Osteoblast (primary cell): ENCODE measurements at places on chromosomes 7 and 10.
A peak's percentile ranks its signal among the peaks of the same experiment; 100 is the strongest.

DNA sequence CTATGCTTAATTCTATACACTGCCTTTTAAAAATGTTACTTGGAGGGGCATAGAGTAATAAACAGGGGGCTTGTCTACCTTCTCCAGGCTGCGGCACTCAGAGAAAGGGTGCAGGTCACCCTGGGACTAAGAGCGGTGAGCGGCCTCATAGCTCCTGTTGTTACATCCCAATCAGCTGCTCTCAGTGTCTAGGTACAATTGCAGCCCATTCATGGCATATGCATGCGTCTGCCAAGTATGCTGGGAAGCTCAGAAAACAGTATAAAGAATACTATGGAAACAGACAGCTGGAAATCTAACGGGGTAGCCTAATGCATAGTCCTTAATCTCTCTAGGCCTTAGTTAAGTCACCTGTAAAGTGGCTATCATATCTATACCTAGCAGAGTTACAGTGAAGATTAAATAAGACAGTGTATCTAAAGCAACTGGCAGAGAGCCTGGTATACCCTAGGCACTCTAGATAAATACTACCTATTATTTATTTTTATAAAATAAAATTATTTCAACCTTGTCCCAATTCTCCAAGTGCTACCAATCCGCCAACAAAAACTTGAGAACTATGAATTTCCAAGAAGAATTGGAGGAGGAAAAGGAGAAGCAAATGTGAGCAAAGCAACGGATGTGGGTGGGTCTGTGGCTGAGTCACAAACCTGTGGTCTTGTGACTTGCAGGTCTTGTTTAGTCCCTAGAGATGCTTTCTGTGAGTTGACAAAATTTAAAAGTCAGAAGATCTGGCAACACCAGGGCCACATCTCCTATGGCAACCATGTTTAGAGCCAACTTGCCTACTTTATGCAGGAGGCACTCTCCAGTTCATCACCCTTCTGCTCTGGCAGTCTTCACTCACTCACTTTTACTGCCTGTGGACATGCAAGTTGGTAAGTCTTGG is 183.0 kb downstream of the RAPGEF5 start:
- no peak overlapping the region for H3K4me3 ChIP-seq
- H3K4me1 ChIP-seq = no peaks in the 10 kb centered on the region
- H3K36me3 ChIP-seq = no peaks in the 10 kb centered on the region
- H3K27ac ChIP-seq = no peak overlapping the region
- no peaks in the 10 kb centered on the region for H3K27me3 ChIP-seq

DNA sequence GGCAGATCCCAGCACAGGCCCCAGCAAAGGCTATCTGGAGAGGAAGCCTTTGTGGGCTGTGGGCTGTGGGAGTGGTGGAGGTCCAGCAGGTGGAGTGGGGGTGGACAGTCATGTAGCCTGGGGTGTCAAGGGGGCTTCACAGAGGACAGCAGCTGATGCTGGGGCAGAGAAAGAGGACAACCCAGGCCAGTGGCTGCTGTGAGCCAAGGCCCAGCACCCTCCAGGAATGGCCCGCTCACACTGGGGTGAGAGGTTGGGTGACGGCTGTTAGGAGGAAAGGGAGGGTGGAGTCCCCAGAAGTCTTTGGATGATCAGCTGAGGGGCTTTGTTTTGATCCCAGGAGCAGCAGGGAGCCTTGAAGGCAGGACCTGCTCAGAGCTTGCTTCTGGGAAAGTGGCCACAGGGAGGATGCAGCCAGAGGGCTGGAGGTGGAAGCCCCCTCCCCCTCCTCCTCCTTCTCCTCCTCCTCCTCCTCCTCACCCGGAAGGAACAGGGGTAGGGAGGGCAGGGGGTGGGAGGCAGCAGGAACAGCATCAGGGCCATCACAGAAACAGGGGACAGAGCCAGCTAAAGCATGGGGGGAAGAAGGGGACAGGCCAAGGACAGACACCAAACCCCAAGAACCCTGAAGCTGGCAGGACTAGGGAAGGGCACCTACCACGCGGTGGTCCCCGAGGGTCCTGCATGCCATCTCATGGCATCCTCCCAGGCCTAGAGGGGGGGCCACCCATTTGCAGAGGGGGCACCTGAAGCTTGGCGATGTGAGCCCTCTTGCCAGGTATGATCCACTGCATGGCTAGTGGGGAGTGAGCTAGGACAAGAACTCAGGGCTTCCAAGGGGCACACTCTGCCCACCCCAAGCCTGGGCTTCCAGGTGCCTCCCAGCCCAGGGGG is 144.9 kb downstream of the GRID1 start:
- no peak overlapping the region for H3K4me3 ChIP-seq
- H3K4me1 ChIP-seq = peaks cover 12% of the 10 kb centered on the region
- DNase-seq = peak; percentile 73
- no peak overlapping the region for H3K27ac ChIP-seq

- DNase-seq = no peak
- no peak overlapping the region for H3K4me3 ChIP-seq
- H3K27me3 ChIP-seq = no peaks in the 10 kb centered on the region
- no peaks in the 10 kb centered on the region for H3K4me1 ChIP-seq
Measured at GRCh38 chr10:26843736-26844135, 17.0 kb downstream of the ABI1 start.

- H3K27me3 ChIP-seq = no peaks in the 10 kb centered on the region
- no peak for DNase-seq
- no peaks in the 10 kb centered on the region for H3K36me3 ChIP-seq
- no peak overlapping the region for H3K4me3 ChIP-seq
Measured at GRCh38 chr7:121300685-121301420, 27.9 kb upstream of the WNT16 start.

DNA sequence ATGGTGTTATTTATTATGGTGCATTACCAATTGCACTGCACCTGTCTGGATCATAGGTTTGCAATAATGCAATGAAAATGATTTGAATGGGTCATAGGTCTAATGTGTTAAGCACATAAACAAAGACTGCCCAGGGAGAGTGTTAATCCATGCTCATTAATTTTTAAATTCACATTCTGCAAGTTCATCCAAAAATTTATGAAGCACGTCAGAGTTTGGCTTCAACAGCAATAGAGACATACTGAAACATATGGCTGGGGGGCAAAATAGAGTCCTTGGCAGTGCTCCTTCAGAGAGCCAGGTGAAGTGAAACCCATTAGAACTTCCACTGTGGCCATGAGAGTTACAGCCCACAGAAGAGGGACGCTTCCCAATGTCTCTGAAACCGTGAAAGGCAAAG is 441.1 kb downstream of the POM121L12 start:
- DNase-seq = no peak
- H3K27ac ChIP-seq = no peak overlapping the region
- no peaks in the 10 kb centered on the region for H3K4me1 ChIP-seq
- no peak overlapping the region for H3K4me3 ChIP-seq
- no peaks in the 10 kb centered on the region for H3K27me3 ChIP-seq
- no peaks in the 10 kb centered on the region for H3K36me3 ChIP-seq

DNA sequence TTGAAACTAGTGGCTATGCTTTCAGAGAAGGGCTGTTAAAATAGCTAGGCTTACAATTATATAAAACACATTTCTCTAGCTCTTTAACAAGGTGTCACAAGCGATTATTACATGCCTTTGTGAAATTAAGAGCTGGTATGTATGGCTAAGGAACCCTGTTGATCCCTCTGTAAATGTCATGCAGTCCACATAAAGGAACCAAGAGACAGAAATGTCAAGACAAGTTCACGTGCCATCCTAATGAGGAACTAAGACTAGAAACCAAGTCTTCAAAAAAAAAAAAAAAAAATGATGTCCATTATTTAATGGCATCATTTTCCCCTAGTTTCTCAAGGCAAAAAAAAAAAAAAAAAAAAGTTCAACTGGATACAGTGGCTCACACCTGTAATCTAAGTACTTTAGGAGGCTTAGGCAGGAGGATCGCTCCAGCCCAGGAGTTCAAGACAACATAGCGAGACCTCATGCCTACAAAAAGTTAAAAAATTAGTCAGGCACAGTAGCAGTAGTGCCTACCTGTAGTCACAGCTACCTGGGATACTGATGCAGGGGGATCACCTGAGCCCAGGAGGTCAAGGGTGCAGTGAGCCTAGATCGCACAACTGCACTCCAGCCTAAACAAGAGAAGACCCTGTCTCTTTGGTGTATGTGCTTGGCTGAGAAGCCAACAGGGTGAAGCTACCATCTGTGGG is 63.4 kb downstream of the SRPK2 start:
- no peak overlapping the region for H3K4me3 ChIP-seq
- peaks cover 3% of the 10 kb centered on the region for H3K4me1 ChIP-seq
- H3K27ac ChIP-seq = no peak overlapping the region
- no peaks in the 10 kb centered on the region for H3K36me3 ChIP-seq

GRCh38 chr7:130379019-130379418 is 1.3 kb upstream of the CPA1 start:
- no peak overlapping the region for H3K27ac ChIP-seq
- H3K4me1 ChIP-seq = peaks cover 3% of the 10 kb centered on the region
- no peaks in the 10 kb centered on the region for H3K36me3 ChIP-seq

DNA sequence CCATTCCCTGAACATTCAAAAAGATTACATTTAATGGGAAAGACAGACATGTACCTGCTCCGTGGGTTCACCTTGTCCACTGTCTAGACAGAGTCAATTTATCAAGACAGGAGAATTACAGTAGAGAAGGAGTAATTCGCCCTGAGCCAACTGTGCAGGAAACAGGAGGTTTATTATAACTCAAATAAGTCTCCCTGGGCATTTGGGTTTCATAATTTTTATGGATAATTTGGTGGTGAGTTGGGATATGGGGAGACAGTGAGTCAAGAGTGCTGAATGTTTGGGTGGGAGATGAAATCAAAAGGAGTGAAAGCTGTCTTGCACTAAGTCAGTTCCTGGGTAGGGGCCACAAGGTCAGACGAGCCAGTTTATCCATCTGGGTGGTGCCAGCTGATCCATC is 165.9 kb upstream of the NAMPT start:
- H3K4me1 ChIP-seq = no peaks in the 10 kb centered on the region
- no peak overlapping the region for H3K27ac ChIP-seq
- H3K27me3 ChIP-seq = peaks cover 2% of the 10 kb centered on the region
- H3K4me3 ChIP-seq = no peak overlapping the region

GRCh38 chr7:106100863-106101629 is 11.1 kb downstream of the SYPL1 start:
- H3K36me3 ChIP-seq = peaks cover 13% of the 10 kb centered on the region
- peaks cover 6% of the 10 kb centered on the region for H3K4me1 ChIP-seq
- H3K27me3 ChIP-seq = no peaks in the 10 kb centered on the region
- no peak overlapping the region for H3K27ac ChIP-seq
- no peak for DNase-seq

GRCh38 chr7:74708569-74709275 is 51.2 kb downstream of the GTF2I start:
- no peak for DNase-seq
- H3K27ac ChIP-seq = no peak overlapping the region
- H3K4me3 ChIP-seq = no peak overlapping the region
- no peaks in the 10 kb centered on the region for H3K27me3 ChIP-seq
- no peaks in the 10 kb centered on the region for H3K4me1 ChIP-seq

- H3K36me3 ChIP-seq = no peaks in the 10 kb centered on the region
- H3K4me1 ChIP-seq = peaks cover 10% of the 10 kb centered on the region
- no peaks in the 10 kb centered on the region for H3K27me3 ChIP-seq
- no peak for DNase-seq
Measured at GRCh38 chr10:17092216-17092944, 37.2 kb downstream of the CUBN start.

GRCh38 chr10:96124230-96125141 is 5.6 kb upstream of the ZNF518A start:
- no peaks in the 10 kb centered on the region for H3K36me3 ChIP-seq
- peaks cover 16% of the 10 kb centered on the region for H3K27me3 ChIP-seq
- no peak for DNase-seq
- peak overlapping the region; percentile 62 for H3K4me3 ChIP-seq
- no peak overlapping the region for H3K27ac ChIP-seq

GRCh38 chr7:111210996-111211395 is 120.1 kb downstream of the LRRN3 start:
- peaks cover 13% of the 10 kb centered on the region for H3K4me1 ChIP-seq
- H3K4me3 ChIP-seq = no peak overlapping the region
- no peaks in the 10 kb centered on the region for H3K36me3 ChIP-seq
- no peaks in the 10 kb centered on the region for H3K27me3 ChIP-seq
- peak; percentile 92 for DNase-seq

GRCh38 chr10:60952067-60952845 is 8.3 kb upstream of the RHOBTB1 start:
- no peaks in the 10 kb centered on the region for H3K27me3 ChIP-seq
- H3K4me1 ChIP-seq = peaks cover 16% of the 10 kb centered on the region
- no peak overlapping the region for H3K4me3 ChIP-seq
- DNase-seq = no peak
- H3K36me3 ChIP-seq = no peaks in the 10 kb centered on the region
- H3K27ac ChIP-seq = no peak overlapping the region

DNA sequence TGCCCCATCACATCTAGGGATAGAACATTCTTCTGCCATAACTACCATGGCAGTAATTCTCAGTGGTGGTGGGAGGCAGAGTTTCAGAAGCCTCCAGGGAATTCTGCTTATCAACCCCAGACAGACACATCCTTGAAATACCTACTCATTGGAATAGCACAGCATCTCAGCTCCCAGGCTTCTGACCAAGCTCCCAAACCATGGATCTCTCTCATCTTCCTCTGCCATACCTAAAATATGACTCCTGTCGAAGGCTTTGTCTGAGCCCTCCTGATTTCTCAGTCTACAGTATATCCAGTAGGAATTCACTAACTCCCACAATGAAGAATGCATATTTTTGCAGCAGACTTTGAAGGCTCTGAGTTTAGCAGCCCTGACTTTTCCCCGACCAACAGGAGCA is 687.5 kb downstream of the GRID1 start:
- no peaks in the 10 kb centered on the region for H3K36me3 ChIP-seq
- no peaks in the 10 kb centered on the region for H3K4me1 ChIP-seq
- DNase-seq = no peak
- no peaks in the 10 kb centered on the region for H3K27me3 ChIP-seq

DNA sequence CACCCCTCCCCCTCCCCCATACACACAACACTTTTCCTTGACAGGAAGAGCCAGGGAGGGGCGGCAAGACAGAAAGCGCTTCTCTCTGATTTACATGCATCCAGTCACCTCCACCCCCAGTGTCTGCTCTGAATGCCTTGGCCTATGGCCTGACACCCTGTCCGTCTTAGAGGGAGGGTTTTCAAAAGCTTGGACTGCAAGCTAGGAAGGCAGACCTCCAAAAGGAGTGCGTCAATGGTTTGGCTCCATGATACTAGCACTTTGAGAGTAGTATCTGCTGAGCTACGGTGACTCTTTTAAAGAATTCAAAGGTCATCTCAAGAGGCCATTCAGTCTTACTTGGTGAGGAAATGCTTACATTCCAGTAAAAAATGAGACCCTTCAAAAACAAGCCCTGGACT is 20.3 kb upstream of the PAX2 start:
- peak; percentile 87 for DNase-seq
- no peaks in the 10 kb centered on the region for H3K36me3 ChIP-seq
- peaks cover 78% of the 10 kb centered on the region for H3K27me3 ChIP-seq

GRCh38 chr10:43421201-43421507 is 12.2 kb upstream of the HNRNPF start:
- no peak for DNase-seq
- no peaks in the 10 kb centered on the region for H3K27me3 ChIP-seq
- H3K36me3 ChIP-seq = no peaks in the 10 kb centered on the region
- peak overlapping the region; percentile 92 for H3K27ac ChIP-seq

DNA sequence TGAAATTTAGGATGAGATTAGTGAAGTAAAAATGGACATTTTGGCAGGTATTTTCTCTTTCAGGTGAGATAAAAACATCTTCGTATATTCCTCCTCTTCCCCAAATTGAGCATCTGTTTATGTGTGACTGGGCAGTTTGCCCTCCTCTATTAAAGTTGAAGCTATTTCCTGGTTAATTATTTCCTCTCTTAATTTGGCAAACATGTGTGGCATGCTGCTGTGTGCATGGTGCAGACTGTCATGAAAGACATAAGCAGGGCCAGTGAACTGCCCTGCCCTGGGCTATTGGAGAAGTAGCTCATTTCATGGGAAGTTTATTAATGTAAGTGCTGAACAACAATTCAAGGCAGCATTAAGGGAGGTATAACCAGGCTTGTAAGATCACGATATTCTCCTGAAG is 52.6 kb downstream of the EVX1 start:
- H3K4me3 ChIP-seq = no peak overlapping the region
- peaks cover 13% of the 10 kb centered on the region for H3K27me3 ChIP-seq
- no peak overlapping the region for H3K27ac ChIP-seq
- DNase-seq = no peak
